ENCODE measurements at places on chromosomes 3 and 15.

GRCh38 chr3:111315930-111316587, 225.9 kb upstream of the CD96 start:
- peak; percentile 67 for DNase-seq

- DNase-seq = no peak
These were observed 87.9 kb upstream of the SLC24A5 start for GRCh38 chr15:48032911-48033310.

GRCh38 chr15:80567721-80568157, 127.4 kb upstream of the ABHD17C start:
- peak; percentile 90 for DNase-seq

GRCh38 chr3:187889601-187890404, 144.5 kb upstream of the BCL6 start:
- no peak for DNase-seq

- DNase-seq = no peak
These were observed 125.8 kb downstream of the KBTBD8 start for GRCh38 chr3:67123914-67124313.

DNA sequence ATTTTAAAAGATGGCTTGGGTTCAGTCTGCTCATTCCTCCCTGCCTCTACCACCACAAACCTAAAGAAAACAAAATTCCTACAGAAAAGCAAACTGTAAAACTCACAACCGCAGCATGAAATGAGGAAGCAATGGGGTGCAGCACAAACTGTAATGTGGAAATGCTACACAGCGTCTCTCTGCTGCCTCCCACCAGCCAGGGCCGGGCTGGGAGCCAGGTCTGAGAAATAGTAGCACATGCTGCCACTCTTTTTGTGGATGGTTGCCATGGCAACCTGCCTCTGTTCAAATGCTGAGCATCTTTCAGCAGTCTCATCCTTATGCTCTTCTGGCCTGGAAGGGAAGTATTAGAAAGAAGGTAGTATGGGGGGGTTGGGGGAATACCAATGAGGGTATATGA, 55.4 kb downstream of the EOMES start:
- DNase-seq = peak; percentile 98

GRCh38 chr3:64067506-64068346, 44.4 kb upstream of the PSMD6 start:
- DNase-seq = peak; percentile 97

DNA sequence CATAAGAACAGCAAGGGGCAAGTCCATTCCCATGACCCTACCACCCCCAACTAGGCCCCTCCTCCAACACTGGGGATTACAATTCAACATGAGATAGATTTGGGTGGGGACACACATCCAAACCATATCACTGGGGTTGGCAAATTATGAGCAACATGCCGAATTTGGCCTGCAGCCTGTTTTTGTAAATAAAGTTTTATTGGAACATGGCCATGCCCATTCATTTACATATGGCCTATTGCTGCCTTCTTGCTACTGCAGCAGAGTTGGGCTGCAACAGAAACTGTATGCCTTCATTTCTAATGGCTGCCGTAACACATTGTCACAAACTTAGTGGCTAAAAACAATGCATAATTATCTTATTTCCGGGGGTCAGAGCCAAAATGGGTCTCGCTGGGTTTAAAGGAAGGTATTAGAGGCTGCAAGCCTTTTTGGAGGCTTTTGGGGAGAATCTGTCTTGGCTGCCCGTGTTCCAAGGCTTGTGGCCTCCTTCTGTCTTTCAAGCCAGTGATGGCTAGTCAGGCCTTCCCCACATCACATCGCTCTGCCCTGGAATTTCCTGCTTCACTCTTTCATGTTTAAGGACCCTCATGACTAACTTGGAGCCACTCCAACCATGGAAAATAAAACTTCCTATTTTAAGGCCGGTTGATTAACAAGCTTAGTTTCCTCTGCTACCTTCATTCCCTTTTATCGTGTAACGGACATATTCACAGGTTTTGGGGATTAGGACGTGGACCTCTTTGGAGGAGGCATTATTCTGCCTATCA, 428.5 kb upstream of the PROK2 start:
- no peak for DNase-seq

- no peak for DNase-seq
These were observed 368.1 kb downstream of the ULK4 start for GRCh38 chr3:41593774-41594173.

- DNase-seq = no peak
These were observed 19.4 kb upstream of the PRR20G start for GRCh38 chr3:127307112-127307835.

GRCh38 chr3:193782276-193782647, 189.3 kb downstream of the OPA1 start:
- DNase-seq = no peak

GRCh38 chr3:123449997-123450604, 1.2 kb upstream of the ADCY5 start:
- peak; percentile 90 for DNase-seq

DNA sequence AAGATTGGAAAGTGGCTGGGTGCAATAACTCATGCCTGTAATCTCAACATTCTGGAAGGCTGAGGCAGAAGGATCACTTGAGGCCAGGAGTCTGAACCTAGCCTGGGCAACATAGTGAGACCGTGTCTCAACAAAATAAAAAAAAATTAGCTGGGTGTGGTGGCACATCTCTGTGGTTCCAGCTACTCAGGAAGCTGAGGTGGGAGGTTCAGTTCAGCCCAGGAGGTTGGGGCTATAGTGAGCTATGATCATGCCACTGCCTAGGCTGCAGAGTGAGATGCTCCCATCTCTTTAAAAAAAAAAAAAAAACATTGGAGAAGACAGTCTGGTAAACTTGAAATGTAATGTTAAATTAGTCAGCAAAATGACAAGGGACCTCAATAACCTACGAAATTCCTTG, 57.9 kb downstream of the STAG1 start:
- DNase-seq = no peak
